ENCODE measurements at places on chromosomes 6 and 20.

DNA sequence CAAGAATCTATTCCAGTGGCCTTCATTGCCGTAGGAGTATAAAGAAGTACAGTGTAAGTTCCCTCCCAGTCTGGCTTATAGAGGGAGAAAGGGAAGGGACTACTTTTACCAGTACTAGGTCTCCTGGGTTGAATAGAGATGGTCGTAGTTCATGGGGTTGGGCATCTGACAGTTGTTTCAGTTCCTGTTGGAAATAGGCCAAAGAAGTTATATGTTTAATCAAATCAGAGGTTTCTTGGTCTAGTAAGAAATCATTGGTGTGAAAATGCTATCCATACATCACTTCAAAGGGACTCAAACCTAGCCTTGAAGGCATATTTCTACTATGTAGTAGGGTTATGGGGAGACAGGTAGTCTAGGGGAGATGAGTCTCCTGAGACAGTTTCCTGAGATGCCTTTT is 45.6 kb upstream of the MAN1A1 start:
- no peak for DNase-seq

DNA sequence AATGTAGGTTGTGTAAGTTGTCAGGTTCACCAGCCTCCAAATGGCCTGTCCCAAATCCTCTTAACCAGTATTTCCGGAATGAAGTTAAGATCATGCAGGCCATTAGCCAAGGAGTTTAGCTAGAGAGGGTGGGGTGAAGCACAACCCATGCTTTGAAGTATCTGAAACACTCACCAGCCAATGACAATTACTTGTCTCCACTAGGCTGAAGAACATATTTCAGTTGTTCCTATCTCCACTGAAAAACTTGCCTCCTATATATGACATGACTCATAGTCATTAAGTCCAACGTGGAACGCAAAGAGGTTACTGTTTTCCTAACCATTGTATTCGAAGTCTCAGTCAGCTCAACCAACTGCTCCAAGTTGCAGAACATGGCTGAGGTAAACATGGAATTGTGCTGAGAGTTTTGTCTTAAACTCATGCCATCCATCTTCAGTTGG is 37.4 kb upstream of the TNFAIP3 start:
- no peak for DNase-seq

DNA sequence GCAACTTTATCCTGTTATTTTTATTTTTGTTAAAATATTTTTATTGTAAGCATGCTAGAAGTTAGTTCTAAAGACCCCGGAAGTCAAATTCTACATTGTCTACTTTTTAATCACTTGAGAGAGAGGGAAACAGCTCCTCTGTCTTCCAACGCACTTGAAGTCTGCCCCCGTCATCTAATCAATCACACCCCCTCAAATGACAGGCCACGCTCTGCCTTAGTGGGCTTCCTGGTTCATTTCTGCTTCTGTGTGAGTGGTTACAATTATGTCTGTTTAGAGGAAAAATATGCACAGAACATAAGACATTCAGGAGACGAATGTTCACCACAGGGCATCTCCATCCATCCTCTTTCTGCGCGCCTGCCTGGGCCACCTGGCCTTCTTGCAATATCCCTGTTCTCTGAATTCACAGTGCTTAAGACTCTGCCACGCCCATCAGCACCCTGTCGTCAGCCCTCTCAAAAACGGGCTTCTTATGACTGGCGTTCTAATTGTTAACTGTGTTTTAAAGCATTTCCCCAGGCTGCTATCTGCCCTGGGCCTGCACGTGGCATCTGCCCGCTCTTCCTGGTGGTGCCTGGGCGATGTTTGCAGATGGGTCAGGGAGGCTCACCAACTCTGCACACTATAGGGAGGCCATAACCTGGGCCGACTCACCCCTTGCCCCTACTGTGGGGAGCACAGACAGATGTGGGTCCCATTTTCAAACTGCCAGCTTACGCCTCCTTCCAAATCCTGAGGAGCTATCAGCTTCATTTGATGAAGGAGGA is 15.4 kb downstream of the DACT2 start:
- no peak for DNase-seq

GRCh38 chr6:155404937-155405336 is 50.7 kb downstream of the NOX3 start:
- no peak for DNase-seq

GRCh38 chr6:34555007-34555322 is 1.2 kb downstream of the SPDEF start:
- no peak for DNase-seq

- DNase-seq = no peak
Measured at GRCh38 chr6:108580646-108581045, 19.9 kb downstream of the FOXO3 start.

- DNase-seq = no peak
Measured at GRCh38 chr6:3017304-3017703, 17.6 kb downstream of the NQO2 start.
